ENCODE measurements at places on chromosomes 5 and 9.

GRCh38 chr9:95650720-95651119 is 133.9 kb upstream of the PTCH1 start:
- DNase-seq = no peak

- no peak for DNase-seq
These were observed 1353.7 kb upstream of the ACO1 start for GRCh38 chr9:31030741-31031202.

GRCh38 chr9:38024036-38024681 is 44.9 kb downstream of the SHB start:
- DNase-seq = no peak

- DNase-seq = no peak
These were observed 63.2 kb downstream of the SNX24 start for GRCh38 chr5:122908662-122909061.

DNA sequence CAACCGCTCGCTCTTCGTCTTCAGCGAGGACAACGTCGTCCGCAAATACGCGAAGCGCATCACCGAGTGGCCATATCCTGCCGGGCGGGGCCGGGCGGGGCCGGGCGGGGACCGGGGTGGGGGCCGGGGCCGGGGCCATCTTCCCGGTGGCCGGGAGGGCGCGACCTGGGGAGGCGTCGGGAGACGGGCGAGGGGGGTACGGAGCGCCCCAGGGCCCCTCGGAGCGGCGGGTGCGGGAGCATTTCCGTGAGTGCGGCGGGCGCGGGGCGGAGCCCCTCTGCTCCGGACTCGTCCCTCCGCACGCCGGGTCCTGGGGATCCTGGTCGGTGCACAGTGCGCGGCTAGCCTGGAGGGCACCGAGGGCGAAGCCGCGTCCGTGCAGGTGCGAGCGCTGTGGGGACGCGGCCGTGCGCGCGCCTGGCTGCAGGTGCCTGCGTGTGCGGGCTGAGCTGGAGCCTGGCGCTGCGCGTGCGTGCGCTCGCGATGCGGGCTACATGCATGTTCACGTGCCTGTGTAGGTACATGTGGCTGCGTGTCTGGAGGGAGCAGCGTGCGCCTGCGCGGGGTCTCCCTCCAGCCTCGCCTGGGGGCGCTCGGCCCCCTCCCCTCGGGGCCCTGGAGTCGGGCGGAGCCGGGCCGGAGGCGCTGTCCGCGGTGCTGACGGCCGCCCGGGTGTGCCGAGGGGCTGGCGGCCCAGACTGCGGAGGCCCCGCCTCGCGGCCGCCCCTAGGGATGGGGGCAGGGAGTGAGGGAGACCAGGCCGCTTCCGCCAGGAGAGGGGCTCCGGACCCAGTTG is 762 bp downstream of the CACNA1B start:
- no peak for DNase-seq

GRCh38 chr5:34501016-34501415 is 155.1 kb upstream of the RAI14 start:
- no peak for DNase-seq

DNA sequence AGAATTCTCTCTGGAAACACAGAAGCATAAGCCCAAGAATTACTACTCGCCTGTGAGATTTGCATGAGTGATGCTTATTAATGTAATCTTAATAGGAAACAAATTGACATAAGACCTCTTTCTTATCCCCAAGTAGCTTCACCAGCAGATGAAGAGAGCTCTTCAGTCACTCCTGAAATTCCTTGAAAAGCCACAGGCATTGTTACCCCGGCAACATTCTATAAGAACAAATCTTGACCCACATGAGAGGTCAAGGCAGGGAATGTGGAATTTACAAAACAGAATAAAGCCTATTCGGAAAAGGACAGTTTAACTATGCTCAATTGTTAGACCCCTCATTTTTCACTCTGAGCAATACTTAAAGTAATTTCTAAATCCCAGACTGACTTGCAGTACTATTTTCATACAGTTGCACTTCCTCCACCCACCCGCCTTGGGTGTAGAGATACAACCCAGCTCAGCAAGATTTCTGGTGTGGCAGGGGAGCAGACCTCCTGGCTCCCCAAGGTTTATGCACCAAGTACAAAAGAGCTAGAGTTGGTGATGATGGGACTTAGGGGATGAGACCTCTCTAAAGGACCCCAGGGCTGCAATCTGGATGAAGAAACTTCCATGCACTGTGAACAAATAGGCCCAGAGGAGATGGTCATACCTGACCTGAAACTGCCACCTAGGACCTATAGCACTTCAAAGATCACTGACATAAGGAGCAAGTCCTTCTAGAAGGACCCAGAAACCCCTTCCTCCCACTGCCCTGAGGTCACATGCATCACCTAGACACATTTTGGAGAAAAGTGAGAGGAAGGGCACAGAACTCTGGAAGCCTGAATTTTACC is 242.1 kb downstream of the ZNF608 start:
- DNase-seq = no peak

DNA sequence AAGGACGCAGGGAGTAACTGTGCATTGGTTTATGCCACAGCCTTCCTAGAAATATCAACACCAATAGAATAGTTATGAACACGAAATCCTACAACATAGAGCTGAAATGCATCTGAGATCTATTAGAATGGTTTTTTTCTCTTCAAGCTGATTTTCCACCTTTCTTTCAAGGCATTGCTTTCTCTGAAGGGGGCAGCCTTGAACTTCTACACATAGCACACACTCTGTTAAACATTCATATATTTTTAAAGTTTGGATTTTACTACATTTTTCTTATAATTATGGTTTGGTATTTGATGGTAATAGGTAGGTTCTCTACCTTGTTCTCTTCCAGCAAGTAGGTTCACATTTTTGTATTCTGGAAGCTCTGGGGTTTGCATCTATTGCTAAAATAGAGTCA is 661.8 kb downstream of the SEMA5A start:
- no peak for DNase-seq

DNA sequence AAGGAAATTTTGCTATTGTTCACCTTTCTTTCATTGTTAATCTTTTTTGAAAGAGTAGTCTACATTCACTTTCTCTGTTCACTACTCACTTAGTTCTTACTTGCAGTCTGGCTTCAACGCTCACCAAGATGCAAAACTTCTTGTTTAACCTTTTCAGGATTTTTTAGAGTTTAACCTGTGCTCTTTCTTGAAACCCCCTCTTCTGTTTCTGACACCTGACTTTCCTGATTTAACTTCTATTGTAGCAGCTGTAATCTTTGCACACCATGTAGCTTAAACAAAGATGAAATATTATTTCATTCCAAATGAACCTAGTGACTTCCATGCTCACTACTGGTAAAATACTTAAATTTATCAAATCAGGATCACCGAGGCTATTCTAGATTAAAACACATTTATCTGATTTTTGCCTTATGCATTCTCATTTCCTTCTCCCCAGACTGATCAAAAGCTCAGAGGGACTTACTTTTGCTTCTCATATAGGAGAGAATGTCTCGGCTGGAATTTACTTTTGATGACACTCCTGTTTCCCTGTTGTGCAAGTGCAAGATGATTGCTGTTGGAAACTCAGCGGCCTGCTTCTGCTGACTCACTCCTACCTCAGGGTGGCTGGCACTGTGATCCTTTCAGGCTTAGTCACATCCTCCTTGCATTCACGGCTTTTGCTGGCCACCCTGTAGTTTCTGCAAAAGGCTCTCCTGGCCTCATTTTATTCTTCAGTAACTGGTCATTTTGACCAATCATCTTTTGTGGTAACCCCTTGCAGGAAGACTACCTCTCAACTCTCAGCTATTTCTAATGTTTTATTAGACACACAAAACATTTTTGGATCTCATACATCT is 109.3 kb upstream of the IFNE start:
- DNase-seq = peak; percentile 32

- DNase-seq = no peak
These were observed 608.7 kb upstream of the FAM174A start for GRCh38 chr5:99926463-99926862.

GRCh38 chr9:82180711-82181110 is 192.1 kb downstream of the SPATA31D1 start:
- no peak for DNase-seq

GRCh38 chr5:83035373-83036100 is 41.7 kb downstream of the TMEM167A start:
- no peak for DNase-seq

GRCh38 chr9:27726244-27727081 is 153.2 kb upstream of the C9orf72 start:
- DNase-seq = no peak

DNA sequence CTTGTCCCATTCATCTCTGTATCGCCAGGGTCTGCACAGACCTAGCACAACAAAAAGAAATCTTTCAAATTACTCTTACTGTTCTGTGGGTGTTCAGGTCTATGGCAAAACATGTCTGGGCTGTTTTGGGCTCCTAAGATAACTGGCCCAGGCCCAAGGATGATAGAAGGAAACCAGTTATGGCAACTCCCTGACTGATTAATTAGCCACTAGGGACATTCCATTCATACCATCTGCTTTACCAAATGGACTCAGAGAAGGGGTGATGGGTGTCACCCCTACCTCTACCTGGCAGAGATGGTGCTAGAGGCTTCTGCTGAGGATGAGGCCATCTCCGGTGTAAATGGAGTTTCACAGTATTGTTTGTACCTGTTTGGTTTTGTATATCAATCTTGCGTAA is 1.9 kb downstream of the SLC31A2 start:
- no peak for DNase-seq

- DNase-seq = no peak
These were observed 221.0 kb downstream of the TSSK1B start for GRCh38 chr5:113213551-113214425.

- DNase-seq = no peak
These were observed 27.5 kb upstream of the BOD1 start for GRCh38 chr5:173643964-173644363.

- no peak for DNase-seq
These were observed 57.4 kb downstream of the PSMB7 start for GRCh38 chr9:124357721-124358361.

- no peak for DNase-seq
These were observed 5.6 kb downstream of the TPRN start for GRCh38 chr9:137194909-137195308.

DNA sequence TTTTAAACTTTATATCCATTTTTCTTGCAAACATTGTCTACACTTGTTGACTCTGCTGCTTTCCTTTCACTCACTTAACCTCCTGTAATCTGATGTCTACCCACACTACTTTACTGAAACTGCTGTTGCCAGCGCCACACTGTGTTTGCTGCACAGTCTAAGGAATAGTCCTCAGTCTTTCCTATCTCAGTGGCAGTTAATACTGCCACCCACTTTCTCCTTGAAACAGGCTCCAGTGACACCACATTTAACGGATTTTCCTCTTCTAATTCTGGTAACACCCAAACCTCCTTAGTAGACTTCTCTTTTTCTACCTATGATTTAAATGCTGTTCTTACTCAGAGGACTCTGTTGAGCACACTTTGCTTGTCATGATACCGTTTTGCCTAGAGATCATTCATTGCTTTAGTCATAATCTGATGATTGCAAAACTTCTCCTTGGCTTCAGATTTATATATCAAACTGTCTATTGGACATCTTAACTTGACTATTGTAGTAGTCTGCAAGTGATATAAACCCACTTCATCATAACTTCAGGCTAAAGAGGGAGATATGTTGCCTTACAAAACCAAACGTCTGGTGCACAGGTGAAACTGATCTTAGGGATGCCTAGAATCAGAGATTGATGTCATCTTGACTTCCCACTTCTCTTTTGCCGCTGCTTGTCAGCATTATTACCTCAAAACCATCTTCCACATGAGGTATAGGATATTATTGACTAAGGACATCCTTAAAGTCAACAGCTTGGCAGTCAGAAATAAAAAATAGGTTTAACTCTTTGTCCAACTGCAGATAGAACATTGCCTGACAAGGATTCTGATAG is 94.1 kb downstream of the CDC42SE2 start:
- no peak for DNase-seq

DNA sequence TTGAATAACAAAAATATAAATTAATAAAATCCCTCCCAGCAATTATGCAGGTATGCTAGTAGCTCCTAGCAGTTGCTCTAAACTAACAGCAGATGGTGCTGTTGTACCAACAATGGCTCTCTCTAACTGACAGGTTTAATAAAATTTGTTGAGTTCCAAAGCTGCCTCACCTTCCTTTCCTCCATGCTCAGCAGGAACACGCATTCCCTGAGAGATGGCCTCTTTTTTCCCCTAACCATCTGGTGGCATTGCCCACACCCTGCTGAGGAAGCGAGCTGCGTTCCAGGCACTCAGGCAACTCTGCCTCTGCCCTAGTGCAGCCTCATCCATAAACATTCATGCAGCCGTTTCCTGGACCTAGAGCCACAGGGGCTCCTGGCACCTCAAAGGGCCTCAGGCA is 106.2 kb downstream of the KLHL3 start:
- no peak for DNase-seq

DNA sequence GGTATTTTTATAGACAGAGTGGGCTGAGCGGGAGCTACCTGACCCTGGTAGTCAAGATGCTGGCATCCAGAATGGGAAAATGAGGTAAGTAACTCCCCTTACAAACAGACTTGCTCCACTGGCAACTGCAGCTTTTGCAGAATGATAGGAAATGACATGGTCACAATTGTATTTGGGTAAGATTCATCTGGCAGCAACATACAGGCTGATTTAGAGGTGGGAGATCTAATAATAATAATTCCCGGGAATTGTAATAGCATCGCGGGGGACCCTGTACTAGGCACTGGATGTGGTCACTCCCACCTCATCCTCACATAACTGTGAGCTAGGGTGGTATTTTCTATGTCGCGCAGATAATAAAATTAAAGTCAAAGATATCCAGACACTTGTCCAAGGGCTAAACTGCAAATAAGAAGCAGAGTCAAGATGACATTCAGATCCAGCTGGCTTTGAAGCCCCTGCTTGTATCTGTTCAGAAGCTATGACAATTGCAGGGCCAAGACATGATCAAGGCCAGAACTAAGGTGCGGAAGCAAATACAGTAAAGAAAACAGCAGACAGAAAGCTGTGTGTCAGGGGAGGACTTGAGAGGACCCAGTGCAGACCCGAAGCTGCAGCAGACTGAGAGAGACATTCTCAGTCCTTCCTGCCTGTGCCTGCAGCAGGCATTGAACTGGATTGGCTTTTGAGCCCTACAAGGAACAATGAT is 507.2 kb downstream of the BNC2 start:
- no peak for DNase-seq

- no peak for DNase-seq
These were observed 45.5 kb upstream of the KIF2A start for GRCh38 chr5:62260513-62260912.

DNA sequence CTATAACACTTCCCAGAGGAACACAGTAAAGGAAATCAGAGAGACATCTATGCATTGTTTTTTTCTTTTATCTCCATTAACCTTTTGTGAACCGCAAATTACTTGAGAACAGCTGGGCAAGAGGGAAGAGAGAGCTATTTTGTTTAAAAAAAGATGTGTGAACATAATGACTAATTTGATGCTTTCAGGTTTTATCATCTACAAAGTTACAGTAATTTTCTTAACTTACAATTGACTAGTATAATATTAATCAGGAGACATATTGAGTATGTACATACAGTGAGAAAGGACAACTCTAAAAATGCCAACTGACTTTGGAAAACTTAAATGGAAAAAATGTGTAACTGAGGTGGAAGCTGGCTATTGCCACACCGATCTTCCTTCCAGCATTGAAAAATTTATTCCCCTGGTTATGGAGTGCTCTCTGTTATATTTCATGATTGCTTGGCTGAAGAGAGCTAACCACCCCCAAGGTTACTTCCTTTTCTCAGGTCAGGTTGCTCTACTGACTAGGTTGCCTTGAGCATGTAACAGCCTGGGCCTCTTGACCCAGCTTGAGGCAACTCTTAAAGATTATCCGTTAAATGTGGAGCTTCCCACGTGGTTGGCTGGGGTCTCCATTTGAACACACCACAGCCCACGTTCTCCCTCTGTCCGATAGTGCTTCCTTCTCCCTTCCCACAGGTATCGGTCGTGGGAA is 62.6 kb upstream of the C6 start:
- DNase-seq = no peak

GRCh38 chr9:128203024-128203706 is at the start of gene DNM1:
DNM1 (plus strand) TSS chr9:128203379; CDS start chr9:128203471, 92 bp downstream.
- peak; percentile 54 for DNase-seq
